ENCODE measurements at places on chromosomes 3 and 15.

GRCh38 chr3:71926262-71926600 is 141.3 kb upstream of the PROK2 start:
- DNase-seq: no peak

GRCh38 chr3:37546876-37547275 is 314.8 kb upstream of the CTDSPL start:
- DNase-seq: no peak

GRCh38 chr3:42527368-42527917 is 25.0 kb downstream of the VIPR1 start:
- DNase-seq: no peak

GRCh38 chr3:172040981-172041963 is 1.9 kb downstream of the FNDC3B start:
- no peak for DNase-seq

Measured in activated naive CD8-positive, alpha-beta T cell treated with anti-CD3 and anti-CD28 coated beads, Interleukin-2, amount 50 U/mL, for 24 hours (primary cell).